Ovary (tissue), 10 donors: ENCODE measurements at places on chromosomes 2 and 18. TPM values are rescaled to one million over a fixed set of nuclear protein-coding genes. Genes with fewer than 3 reads are reported as not detected.

- no peak for DNase-seq
These were observed 32.3 kb downstream of the ADI1 start for GRCh38 chr2:3487028-3487425.

DNA sequence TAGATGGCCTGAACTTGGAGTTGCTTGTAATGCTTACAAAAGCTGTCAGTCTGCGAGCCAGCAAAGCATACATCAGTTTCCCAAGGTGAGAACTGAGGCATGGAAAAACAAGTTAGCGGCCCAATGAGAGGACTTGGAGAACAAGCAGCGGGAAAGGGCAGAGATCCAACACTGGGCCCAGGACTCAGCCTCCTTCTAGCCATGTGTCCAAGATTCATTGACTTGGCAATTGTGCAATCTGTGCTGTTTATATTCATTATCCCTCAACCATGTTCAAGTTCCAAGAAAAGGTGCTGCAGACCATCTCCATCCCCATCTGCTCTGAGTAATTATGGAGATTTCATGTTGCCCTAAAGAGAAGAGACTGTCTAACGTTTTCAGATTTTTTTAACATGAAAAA lies 187.4 kb downstream of the ALK start:
- DNase-seq, result no peak

GRCh38 chr2:41410011-41410410 lies 637.8 kb upstream of the PKDCC start:
- DNase-seq, result no peak

DNA sequence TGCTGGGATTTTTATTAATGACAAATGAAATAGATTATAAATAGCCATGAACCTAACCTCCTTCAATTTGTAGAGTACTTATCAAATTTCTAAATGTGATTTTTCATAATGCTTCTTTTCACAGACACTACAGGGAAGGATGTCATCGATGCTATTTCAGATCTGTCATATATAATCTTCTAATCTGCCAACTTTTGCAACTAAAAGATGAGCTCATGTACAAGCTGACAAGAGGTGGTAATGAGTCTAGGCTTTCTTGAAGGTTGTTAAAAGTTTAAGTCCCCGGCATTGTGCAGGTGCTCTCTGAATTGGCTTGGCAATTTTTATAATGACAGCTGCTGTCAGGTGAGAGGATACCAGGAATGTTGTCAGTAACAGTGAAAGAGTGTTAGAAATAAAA lies 320.4 kb downstream of the LRRTM4 start:
- DNase-seq, result no peak

GRCh38 chr2:208047840-208048239 lies 22.5 kb upstream of the PLEKHM3 start:
- DNase-seq, result no peak

C2orf78 gene
- not detected for polyA plus RNA-seq

- DNase-seq, result no peak
These were observed 10.1 kb upstream of the ATP8B1 start for GRCh38 chr18:57813245-57813644.

DNA sequence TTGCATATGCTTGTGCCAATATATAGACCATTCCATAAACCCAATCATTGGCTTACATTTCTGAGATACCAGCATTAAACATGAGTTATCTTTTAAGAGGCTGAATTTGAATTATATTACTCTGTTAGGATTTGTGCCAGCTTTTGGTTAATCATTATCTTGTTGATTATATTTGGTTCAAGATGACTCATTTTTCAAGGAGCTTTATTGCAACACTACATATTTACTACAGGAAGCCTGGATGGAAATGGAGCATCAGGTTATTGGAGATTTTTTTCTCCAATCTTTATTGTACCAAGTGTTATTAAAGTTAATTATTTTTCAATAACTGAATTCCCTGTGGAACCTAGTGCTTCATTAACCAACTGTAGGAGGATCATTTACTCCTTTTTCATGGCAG lies 26.4 kb downstream of the EML4 start:
- DNase-seq, result no peak

- DNase-seq, result no peak
These were observed 179.5 kb downstream of the EN1 start for GRCh38 chr2:118667964-118668363.

GRCh38 chr18:8657873-8658470 lies 47.4 kb upstream of the MTCL1 start:
- no peak for DNase-seq

DNA sequence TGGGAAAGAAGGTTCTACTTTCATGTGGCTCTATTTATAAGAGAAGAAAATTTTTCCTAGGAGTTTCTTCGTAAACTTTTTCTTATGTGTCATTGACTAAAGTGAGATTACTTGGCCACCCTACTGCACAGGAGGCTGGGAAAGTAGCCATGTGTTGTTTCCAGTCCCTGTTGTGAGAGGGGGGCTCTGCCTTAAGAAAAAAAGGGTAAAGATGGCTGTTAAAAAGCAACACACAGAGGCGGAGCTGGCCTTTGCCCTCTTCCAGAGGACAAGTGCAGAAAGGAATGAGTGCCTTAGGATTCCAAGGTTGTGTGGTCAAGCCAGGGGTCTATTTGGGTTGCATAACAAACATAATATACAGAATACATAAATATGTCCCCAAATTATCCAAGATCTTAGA lies 230.0 kb upstream of the CXCR4 start:
- no peak for DNase-seq

LGALSL gene
- 6.8 TPM for polyA plus RNA-seq
